CD4-positive, alpha-beta T cell (primary cell): ENCODE measurements at places on chromosomes 5 and 9.

DNA sequence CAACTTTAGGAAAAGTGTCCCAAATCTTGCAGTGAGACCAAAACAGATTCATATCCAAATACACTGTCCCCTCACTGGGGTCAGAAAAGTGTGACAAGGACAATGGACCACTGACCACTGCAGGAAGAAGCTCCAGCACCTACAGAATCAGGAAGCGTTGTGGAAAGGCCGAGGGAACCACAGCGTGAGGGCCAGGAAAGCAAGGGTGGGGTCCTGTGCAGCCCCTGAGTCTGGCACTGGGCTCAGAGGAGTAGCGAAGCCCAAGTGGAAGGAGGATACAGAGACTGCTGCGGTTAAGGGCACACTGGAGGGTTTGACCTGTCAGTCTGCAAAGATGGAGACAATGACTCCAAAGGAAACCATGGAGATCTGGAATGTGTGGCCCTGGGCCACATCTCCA lies 36.9 kb downstream of the C5orf15 start:
- DNase-seq, result no peak

GRCh38 chr5:81313686-81314085 lies 12.3 kb downstream of the ZCCHC9 start:
- DNase-seq, result no peak

- no peak for DNase-seq
Measured at GRCh38 chr5:89117124-89117644, 234.2 kb upstream of the MEF2C start.

GRCh38 chr5:173920024-173920753 lies 32.0 kb downstream of the CPEB4 start:
- DNase-seq, result no peak
